ENCODE measurements at places on chromosomes 7 and 10.

DNA sequence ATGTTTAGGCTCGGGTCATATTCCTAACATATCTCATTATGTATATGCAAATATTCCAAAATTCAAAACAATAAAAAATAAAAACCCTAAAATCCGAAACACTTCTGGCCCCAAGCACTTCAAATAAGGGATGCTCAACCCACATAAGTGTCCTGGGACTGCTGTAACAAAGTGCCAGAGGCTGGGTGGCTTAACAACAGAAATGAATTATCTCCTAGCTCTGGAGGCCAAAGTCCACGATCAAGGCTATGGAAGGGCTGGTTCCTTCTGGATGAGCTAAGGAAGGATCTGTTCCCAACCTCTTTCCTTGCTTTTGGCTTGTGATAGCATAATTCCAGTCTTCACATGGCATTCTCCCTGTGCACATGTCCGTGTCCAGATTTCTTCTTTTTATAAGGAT, 181.6 kb upstream of the NFE2L3 start:
- no peak for DNase-seq

GRCh38 chr7:34019301-34019790, 114.0 kb downstream of the BMPER start:
- no peak for DNase-seq

DNA sequence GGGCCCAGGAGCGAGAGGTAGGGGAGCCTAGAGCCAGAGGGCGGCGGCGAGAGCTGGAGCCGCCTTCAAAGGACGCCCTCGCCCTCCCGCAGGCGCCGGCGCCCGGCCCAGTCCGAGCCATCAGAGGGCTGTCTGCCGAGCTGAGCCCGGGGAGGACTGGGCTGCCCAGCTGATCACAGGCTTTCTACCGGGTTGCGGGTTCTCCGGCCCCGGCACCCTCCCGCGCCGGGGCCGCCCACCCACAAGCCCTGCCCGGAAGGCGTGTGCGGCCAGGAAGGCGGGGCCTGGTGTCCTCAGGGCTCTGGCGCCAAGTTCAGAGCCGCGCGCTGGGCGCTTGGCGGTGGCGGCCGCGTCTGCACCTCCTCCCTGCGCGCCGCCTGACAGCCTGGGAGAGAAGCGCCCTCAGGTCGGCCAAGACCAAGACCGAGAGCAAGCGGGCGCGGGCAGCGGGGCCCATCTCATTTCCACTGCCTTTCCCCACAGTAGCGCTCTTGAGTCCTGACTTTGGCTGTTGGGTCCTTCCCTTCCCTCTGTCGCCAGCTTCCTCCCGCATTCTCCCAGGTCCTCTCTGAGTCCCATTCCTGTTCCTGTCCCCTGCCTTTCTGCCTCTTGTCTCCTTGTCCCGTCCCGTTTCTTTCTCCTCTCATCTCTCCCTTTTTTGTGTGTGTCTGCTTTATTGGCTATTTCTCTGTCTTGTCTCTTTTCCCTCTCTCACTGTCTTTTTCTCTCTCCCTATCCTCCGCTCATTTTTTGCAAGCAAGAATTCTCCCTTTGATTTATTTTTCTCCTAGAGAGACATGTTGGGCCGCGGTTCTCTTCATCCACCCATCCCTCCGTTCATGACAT, 60.6 kb upstream of the MSMB start:
- peak; percentile 53 for DNase-seq

DNA sequence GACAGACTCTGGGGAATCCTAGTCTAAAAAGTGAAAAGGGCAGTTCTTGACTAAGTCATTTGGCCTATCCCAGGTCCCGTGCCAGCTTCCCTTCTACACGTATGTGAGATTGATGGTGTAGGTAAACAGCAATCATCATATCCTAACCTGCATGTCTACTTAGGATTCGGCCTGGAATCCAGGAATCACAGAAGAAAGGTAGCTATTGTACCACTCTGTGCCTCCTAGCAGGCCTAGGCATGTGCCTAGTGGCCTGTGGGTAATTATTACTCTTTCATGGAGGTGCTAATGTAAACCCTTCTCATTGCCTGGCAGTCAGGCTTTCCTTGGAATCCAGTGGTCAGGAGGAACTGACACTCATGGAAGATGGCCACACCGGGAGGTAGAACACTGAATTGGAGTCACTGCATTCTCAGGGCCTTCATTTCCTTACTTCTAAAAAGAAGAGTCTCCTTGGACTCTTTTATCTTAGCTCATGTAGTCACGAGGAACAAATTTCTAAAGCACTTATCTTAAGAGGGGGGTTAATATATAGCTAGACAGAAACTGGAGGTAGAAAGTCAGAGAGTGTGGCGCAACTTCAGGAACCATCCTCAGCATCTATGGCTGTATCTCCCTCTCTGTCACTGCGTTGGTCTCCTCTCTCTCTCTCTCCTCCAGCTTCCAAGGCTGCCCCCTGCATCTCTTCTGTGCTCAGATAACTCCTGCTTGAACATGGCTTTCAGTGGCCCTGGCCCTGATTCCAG, 122.5 kb downstream of the C1GALT1 start:
- DNase-seq: no peak

- no peak for DNase-seq
Observed at GRCh38 chr7:107027208-107027607, 17.3 kb upstream of the PRKAR2B start.

GRCh38 chr10:82908751-82909150, 1033.8 kb downstream of the NRG3 start:
- DNase-seq: no peak

DNA sequence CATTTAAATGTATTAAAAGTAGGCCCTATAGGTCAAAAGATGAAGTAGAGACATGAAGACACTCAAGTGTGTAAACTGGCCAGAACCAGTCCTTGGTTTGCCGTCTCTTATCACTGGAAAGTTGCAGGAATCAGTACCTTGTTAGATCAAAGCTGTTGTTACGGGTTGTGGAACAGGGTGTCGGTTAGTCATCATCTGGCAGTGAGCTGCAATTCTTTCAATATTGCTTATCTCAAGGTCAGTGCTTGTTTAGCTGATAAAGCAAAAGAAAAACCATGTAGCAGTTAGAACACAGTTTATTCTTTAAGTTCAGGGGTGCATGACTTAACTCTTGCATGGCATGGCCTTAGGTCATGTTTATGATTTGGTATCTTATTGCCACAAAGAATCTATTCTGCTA, 10.0 kb upstream of the SLC13A1 start:
- DNase-seq: no peak

GRCh38 chr10:83516788-83517187, 622.5 kb upstream of the GHITM start:
- no peak for DNase-seq

GRCh38 chr7:51026341-51026740, 243.6 kb upstream of the GRB10 start:
- DNase-seq: no peak

DNA sequence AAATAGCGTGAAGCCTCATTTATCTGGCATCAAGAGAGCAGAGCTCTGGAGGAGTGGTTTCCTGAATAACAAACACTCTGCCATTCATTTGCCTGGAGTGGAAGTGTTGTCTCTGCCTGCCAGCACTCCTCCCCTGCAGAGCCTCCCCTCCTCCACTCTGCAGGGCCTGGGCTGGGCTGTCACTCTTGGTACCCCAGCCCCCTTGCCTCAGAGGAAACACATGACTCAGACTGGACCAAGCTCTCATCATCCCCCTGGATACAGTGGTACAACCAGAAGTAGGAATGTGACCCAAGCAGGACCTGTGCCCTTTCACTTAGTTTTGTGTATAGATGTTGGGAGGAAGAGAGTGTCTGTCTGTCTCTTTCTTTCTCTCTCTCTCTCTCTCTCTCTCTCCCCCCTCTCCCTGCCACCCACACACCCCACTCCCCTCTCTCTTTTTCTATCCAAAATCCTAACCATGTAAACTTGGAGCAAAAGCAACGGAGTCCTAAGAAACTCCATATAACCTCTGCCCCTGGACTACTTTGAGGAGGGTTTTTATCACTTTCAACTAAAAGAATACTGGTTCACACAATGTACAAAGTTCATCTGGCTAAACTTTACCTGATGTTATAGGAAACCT, 43.9 kb downstream of the DOCK4 start:
- DNase-seq: no peak

GRCh38 chr7:50145226-50145625, 52.2 kb upstream of the ZPBP start:
- DNase-seq: no peak

GRCh38 chr7:140653319-140654108, 12.9 kb upstream of the DENND2A start:
- DNase-seq: peak; percentile 24

DNA sequence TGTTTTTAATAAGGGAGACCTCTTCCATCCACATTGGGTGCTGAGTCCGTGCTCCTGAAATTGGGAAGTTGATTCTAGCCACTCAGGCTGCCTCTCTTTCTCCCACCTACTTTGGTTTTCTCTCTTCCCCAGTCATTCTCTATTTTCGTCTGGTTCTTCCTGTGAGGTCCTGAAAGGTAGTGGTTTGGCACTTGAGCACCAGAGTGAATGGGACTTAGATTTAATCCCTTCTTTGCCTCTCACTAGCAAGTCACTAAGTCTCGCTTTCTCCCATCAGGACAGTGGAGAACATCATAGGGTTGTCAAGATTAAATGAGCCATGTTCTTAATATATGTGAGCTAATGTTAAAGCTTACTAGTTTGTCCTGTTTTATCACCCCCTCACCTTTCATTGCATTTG, 4.0 kb upstream of the AASS start:
- no peak for DNase-seq

- no peak for DNase-seq
Observed at GRCh38 chr7:20191391-20191869, 25.8 kb downstream of the MACC1 start.

DNA sequence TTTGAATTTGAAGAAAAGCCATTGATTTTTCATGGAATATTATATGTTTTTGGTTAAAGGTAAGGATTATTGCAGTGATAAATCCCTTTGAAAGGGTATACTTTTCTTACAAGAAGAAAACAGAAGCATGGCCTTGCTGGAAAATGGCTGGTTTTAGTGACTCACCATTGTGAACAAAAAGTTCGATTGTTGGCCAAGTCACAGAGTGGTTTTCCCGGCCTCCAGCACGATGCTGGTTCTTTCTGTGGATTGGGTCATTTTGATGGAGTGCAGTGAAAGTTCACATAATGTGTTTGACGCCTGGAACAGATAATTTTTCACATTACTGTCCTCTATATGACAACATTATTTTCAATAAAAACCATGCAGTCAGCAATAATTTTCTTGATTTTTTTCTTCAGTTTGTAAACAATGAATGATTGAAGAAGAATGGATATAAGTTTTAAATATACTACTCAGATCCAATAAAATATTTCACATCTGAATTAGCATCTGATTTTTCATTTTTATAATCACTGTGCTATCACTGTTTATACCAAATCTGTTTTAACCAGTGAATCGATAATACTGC, 60.9 kb downstream of the RBM20 start:
- no peak for DNase-seq

DNA sequence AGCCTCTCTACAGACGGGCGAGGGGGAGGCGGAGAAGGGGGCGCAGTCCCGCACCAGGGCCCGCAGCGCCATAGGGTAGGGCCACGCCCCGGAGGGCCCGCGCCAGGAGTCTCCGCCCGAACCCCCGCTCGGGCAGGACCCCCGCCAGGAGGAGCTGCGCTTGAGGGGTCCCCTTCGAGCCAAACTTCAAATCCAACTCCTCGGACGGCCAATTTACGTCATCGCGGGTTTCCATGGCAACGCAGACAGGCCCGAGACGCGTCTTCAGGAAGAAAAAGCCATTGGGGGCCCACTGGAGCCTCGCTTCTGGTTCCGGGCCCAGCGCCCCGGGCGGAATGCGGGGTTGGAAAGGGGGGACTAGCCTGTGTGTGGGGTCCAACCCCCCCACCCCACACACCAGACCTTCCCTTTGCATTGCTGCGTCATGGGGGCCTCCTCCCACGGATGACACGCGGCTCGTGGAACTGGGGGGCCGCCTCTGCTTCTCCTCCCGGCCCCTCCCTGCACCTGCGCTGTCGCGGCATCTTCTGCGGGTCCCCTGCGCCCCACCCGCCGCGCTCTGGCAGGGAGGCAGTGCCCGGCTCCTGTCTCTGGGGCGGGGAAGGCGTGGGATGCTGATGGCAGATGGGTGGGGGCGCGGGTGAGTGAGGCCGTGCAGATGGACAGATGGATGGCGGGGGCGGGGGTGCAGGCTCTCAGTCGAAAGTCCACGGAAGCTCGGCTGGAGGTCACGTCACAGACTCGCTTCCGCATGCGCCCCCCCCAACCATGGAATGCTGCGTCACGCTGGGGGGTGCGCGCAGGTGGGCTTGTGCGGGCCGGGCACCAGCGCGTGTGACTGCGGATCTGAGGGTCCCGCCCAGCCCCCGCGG, 1.2 kb downstream of the CALY start:
- DNase-seq: peak; percentile 77

- no peak for DNase-seq
Observed at GRCh38 chr7:150317748-150318444, 5.3 kb upstream of the LRRC61 start.

DNA sequence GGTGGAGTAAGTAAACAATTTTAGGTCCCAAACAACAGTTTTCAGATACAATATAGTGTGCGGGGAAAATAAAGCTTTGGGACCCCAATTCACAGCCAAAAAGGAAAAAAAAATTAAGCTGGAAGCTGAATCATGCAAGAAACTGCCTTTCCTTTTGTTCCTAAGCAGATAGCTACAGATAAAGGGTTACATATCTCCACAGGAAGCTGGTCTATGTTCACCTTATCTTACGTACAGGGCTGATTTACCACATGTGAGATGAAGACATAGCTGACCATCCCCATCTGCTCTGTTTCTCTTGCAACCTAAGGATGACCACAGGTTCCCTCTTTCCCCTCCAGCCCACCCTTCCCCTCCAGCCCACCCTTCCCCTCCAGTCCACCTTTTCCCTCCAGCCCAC, 14.2 kb upstream of the PFKP start:
- DNase-seq: no peak

GRCh38 chr10:79929409-79929904, 19.4 kb downstream of the SFTPD start:
- peak; percentile 77 for DNase-seq

GRCh38 chr7:27605689-27606269, 56.9 kb downstream of the HIBADH start:
- no peak for DNase-seq

- DNase-seq: no peak
Observed at GRCh38 chr10:7082967-7083366, 327.9 kb downstream of the SFMBT2 start.

GRCh38 chr10:14415676-14416307, 85.1 kb upstream of the FRMD4A start:
- DNase-seq: no peak

DNA sequence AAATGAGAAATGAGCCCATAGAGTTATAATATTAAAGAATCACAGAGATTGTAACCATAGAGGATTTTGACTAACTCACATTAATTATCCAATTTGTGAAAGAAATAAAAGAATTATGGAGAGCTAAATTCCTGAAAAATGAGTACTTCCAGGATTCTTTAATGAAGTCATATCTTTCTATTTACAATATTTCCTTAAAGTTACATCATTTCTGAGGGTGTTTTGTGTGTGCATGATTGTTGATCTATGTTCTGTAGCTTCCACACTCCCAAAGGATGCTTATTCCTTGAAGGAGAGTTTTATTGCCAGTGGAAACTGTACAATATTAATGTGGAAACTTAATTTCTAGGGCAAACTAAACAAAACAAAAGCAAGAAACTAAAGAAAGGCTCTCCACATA, 299.6 kb downstream of the MDFIC start:
- no peak for DNase-seq

GRCh38 chr7:82323806-82324205, 119.8 kb downstream of the CACNA2D1 start:
- DNase-seq: no peak

All from activated naive CD4-positive, alpha-beta T cell treated with Interleukin-2 at 50 U/mL for 16 hours (primary cell).